Activated CD4-positive, alpha-beta memory T cell treated with anti-CD3 and anti-CD28 coated beads for 36 hours (primary cell): ENCODE measurements at places on chromosomes 6 and 20. TPM values are rescaled to one million over a fixed set of nuclear protein-coding genes. Genes with fewer than 3 reads are reported as not detected.

TRIM27 gene
- total RNA-seq, result 54.6 TPM

C20orf141 gene
- not detected for total RNA-seq

PROCR gene
- total RNA-seq, result 1.1 TPM

SYNGAP1 gene
- 35.8 TPM for total RNA-seq

SLC17A9 gene
- 9.7 TPM for total RNA-seq

HLA-DOB gene
- 1.7 TPM for total RNA-seq

SEMG1 gene
- total RNA-seq, result not detected

OR12D2 gene
- not detected for total RNA-seq

FRK gene
- 0.02 TPM for total RNA-seq

AKAP7 gene
- total RNA-seq, result 4.3 TPM

TMEM244 gene
- total RNA-seq, result not detected

KCNG1 gene
- total RNA-seq, result 1.6 TPM

FERMT1 gene
- total RNA-seq, result 0.05 TPM

SYS1 gene
- total RNA-seq, result 24.8 TPM

PRR18 gene
- total RNA-seq, result 0.17 TPM

DDAH2 gene
- 6.6 TPM for total RNA-seq

MYLK2 gene
- total RNA-seq, result 0.27 TPM

L3MBTL3 gene
- total RNA-seq, result 5.2 TPM

TRDN gene
- total RNA-seq, result not detected

CLIC5 gene
- total RNA-seq, result 8.5 TPM

CLPSL1 gene
- not detected for total RNA-seq

CPXM1 gene
- total RNA-seq, result 2.3 TPM
